ENCODE measurements at places on chromosomes 7 and 10.

DNA sequence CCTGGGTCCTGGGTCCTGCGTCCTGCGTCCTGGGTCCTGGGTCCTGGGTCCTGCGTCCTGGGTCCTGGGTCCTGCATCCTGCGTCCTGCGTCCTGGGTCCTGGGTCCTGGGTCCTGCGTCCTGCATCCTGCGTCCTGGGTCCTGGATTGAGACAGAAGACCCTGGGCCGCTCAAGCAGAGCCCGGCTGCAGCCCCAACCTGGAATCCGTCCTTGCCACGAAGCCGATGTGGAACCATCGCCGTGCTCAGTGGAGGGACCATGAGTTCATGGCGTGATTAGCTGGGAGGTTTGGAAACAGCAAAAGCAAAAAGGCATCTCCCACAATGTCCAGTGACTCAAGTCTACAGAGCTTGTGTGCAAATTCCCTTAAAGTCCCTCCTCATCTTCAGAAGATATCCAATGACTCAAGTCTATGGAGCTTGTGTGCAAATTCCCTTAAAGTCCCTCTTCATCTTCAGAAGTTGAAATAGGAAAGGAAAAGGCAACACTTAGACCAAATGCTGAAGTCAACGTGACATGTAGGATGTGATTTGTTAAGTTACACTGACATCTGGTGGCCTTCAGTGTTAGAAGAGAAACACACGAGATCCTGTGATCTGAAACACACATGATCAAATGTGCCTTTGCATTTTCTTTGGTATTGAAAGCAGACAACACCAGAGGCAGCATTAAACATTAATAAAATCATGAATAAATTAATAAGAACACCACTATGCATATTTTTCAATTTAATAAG, 179.9 kb downstream of the PTPRN2 start:
- DNase-seq: peak; percentile 34

DNA sequence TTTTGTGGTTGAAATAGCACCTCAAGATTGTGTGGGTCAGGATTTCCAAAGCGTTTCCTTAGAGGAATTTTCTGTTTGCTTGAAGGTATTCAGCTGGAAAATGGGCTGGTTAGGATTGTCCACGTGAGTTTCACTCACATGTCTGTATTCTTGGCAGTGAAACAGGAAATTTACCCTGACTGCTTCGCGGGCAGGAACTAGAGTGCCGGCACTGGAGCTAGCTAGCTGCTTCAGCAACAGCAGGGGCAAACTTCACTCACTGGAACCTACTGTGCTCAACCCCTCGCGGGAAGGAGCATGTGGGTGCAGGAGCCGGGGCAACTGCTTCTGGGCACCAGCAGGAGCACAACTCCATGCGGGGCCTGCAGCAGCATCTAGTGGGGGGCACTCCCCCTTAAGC, 38.0 kb upstream of the RTKN2 start:
- DNase-seq: peak; percentile 56

GRCh38 chr7:150852371-150852905, at the start of gene AOC1:
Gene AOC1 (plus strand): TSS chr7:150852517. CDS start chr7:150856471, 3,954 bp downstream.
- no peak for DNase-seq

GRCh38 chr7:120862987-120863590, 5.1 kb upstream of the TSPAN12 start:
- no peak for DNase-seq

- DNase-seq: no peak
Observed at GRCh38 chr10:88196291-88196690, 332.9 kb downstream of the PTEN start.

DNA sequence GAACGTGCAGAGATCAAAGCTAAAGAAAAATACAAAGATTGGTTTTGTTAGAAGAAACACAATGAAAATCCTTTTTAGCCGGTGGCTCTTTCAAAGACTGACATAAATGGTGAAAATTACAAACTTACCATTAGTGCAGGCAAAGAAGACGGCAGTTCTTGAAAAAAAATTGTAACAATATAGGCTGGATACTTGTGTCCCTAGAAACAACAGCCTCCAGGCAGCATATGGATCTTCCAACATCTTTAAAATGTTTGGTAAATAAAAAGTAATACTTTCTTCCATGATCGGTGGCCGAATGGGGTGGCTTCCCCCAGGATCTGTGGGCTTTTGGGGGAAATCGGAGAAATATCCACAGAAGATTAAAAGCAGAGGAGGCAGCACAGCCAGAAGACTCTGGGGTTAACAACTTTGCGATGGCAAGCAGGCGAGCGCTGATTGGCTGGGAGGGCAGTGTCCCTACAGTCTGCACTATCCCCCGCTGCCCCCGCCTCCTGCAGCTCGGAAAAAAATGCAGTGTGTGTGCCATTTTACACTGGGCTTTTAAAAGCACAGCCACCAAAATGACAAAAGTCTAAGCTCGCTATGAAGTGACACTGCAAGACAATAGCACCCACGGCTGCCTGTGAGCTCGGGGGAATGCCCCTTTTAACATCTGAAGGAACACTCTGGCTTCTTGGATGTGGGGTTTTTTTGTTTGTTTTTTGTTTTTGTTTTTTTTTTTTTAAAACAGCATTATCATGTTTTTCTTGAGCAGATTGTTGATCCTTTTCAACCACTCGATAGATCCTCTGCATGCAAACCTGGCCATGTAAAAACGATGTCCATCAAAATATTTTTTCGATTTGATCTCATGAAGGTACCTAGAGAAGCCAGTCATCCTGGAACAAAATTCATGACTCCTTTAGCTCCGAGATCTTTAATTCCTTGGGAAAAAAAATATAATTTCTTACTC, 31.7 kb upstream of the EPC1 start:
- DNase-seq: peak; percentile 67

GRCh38 chr10:106559442-106559841, 605.1 kb downstream of the SORCS1 start:
- DNase-seq: no peak

- DNase-seq: no peak
Observed at GRCh38 chr10:69345402-69345801, 67.1 kb downstream of the HK1 start.

DNA sequence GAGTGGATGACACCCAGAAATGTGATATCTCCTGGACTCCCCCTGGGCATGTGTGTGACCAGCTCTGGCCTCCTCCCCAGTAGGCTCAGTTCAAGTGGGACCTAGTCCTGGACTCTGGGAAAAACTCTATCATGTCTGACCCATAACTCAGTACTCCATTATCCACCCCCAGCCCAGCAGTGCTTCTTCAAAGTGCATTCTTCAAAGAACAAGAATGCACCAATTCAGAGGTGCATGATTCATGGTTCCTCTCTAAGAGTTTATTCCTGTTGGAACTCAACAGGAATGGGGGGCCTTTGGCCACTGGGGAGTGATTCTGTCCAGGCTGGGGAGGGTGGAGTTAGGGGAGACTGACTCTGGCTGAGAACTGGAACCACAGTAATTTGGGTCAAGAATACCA, 173.6 kb upstream of the CXCL12 start:
- no peak for DNase-seq

GRCh38 chr7:83837683-83838082, 188.7 kb upstream of the SEMA3E start:
- DNase-seq: no peak

GRCh38 chr7:20236790-20237189, 19.6 kb upstream of the MACC1 start:
- DNase-seq: peak; percentile 29

DNA sequence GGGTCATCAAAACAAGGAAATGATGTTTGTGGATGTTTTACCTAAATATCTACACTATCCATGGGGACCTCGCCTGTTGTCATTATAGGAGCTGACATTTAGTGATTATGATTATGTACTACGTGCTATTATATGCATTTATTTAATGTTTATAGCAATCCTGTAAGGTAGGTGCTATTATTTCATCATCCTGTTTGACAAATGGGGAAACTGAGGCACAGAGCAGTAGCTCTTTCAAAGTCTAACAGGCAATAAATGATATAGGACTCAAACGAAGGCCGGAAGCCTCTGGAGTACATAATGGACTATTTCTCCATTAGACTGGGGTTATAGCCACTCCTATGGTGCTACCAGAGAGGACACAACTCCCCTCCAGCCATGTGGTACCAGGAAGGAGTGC, 60.6 kb upstream of the KDM7A start:
- DNase-seq: no peak

GRCh38 chr10:124739119-124739921, 4.9 kb downstream of the FAM53B start:
- no peak for DNase-seq

GRCh38 chr7:37495574-37496184, 47.0 kb upstream of the ELMO1 start:
- DNase-seq: no peak

GRCh38 chr7:120802751-120803150, 55.2 kb downstream of the TSPAN12 start:
- no peak for DNase-seq

- no peak for DNase-seq
Observed at GRCh38 chr10:78524941-78525340, 491.3 kb downstream of the RPS24 start.

DNA sequence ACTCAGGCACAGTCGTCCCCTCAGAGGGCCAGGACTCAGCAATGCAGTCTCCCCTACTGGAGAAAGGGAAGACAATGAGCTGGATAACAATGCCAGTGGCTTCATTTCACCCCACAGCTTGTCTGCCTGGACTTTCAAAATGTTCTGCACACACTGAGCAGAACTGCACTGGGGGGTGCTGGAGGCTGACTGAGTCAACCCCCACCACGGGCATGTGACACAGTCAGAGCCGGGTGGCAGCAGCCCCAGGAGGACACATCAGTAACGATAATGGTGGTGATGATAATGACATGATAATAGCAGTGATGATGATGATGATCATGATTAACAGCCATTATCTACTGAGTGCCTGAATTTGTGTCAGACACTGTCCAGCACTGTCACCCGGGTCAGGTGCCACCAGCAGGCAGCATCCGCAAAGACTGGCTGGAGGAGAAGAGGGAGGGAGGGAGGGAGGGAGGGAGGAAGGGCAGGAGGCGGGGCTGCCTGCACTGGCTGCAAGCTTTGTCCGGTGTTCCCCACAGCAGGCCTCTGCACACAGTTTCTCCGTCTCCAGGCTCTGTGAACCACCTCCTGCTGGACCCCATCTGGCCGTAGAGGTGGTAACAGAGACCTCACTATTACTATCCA, 67.4 kb downstream of the PLXNA4 start:
- no peak for DNase-seq

DNA sequence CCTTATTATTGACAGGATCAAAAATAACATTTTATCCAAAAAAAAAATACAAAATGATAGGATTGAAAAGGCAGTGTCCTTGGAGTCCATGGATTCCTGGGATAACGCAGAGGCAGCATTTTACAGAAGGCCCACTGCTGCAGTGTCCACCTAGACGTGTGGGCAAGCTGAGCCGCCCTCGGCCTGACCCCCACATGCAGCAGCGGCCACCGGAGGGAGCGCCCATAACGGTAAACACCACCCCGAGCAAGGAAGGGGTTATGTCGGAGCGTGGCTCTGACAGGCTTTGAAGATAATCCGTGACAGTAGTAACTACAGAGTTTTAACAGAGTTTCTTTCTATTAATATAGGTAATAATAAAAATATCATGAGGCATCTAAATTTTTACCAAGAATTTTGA, 45.3 kb upstream of the PITRM1 start:
- no peak for DNase-seq

- peak; percentile 58 for DNase-seq
Observed at GRCh38 chr7:135994466-135995205, 17.5 kb upstream of the MTPN start.
